NCI-H187 (cell line): ENCODE measurements at places on chromosomes 11 and 22.

DNA sequence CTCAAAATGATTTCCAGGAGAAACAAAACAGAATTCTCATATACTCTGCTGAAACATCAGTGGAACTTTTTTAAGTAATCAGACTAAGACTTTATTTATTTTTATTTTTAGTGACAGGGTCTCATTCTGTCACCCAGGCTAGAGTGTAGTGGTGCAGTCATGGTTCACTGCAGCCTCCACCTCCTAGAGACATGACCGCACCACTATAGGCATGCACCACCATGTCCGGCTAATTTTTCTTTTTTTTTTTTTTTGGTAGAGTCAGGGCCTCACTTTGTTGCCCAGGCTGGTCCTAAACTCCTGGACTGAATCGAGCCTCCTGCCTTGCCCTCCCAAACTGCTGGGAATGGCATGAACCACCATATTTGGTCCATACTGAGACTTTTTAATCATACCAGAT lies 42.9 kb downstream of the PRDM10 start:
- no peak for DNase-seq

DNA sequence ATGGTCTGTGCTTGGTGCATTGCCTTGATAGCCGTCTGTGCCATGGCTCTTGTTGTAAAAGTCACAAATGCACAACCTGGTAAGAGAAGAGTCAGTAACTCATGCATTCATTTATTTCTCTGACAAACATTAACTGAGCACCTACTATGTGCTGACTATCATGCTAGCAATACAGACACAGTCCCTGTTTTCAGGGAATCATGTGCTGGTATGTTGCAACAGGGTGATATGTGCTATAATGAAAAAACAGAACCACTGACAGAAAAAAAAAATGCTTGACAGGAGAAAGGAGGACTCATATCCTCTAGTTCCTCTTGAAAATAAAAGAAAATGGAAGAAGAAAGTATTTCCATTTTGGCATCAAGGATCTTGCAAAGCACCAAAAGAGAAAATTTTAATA lies 34.5 kb upstream of the RAPSN start:
- no peak for DNase-seq

- no peak for DNase-seq
These were observed 7.7 kb downstream of the YWHAH start for GRCh38 chr22:31952094-31952401.

DNA sequence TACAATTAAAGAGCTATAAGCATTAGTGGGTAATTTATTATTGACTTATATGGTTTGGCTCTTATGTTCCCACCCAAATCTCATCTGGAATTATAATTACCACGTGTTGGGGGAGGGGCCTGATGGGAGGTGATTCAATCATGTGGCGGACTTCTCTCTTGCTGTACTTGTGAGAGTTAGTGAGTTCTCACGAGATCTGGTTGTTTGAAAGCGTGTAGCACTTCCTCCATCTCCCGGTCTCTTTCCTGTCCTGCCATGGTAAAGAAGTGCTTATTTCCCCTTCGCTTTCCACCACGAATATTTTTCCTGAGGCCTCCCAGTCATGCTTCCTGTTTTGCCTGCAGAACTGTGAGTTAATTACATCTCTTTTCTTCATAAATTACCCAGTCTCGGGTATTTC lies 28.1 kb upstream of the CHORDC1 start:
- DNase-seq: no peak

DNA sequence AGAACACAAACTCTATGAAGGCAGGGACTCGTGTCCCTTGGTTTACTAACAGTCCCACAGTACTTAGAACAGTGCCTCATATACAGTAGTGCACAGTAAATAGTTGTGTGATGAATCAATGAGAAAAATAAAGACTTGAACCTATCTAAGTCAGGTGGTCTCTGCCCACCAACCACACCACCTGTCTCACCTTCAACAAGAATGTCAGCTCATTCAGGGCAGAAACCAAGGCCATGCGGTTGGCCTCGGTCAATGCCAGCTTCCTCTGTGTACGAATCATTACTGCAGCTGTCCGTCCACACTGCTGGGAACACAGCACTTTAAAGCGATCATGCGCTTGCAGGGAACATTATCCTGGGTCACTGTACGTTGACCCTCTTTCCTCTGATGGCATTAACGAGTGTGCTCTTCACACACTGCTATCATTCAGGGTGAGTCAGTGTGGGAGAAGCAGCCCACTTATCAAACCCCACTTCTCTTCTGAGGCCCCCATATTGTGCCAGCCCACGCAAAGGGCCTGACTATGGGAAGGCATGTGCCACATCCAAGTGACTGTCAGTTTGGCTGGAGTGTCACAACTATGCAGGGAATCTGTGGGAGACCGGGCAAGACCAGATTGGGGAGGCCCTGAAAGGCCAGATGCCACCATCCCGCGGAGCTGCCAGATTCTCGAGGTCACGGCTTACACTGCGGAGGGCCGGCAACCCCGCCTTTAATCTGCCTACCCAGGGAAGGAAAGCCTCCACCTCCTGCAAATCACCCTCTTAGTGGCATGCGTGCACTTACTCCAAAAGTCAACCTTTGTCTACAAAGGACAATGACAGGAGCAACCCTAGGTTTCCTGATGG lies 36.1 kb downstream of the LARGE1 start:
- no peak for DNase-seq

DNA sequence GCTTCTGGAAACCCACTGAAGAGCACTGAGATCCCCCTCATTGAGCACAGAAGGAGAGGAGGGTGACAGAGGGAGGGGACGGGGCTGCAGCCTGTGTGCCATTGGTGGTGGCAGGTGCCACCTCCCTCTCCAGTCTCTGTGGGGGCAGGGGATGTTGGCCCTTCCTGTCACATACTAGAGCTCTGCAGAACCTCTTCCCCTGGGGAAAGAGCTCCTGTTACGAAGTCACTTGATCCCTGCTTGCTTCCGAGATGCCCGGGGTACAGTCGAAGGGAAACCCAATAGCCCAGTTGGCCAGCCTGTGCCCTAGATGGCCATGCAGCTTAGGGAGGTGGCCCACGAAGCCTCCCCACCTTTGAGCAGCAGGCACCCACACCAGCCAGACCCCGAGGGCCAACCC lies 29.4 kb downstream of the DAGLA start:
- DNase-seq: no peak

DNA sequence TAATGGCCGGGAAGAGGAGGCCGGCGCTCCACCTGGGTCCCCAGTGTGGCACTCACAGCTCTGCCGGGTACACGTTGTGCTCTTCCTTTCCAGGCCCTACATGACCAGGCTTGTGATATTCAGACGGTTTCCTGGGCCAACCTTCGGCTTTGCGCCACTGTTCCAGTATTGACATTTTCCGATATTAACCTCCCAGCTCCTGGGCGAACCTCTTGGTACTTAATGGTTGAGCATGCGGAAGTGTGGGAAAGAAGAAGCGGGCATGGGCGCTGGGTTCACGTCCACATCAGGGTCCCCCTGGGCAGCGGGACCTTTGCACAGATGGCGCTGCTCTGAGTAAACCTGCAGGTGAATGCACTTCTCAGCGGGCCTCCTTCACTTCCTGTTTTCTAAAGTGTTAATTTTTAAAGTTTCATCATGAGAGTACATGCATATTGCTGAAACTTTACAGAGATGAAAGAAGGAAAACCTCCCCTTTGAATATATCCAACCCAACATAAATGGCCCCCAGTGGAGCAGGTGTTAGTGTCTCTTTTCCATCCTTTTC lies 286.7 kb downstream of the TBC1D22A start:
- no peak for DNase-seq

DNA sequence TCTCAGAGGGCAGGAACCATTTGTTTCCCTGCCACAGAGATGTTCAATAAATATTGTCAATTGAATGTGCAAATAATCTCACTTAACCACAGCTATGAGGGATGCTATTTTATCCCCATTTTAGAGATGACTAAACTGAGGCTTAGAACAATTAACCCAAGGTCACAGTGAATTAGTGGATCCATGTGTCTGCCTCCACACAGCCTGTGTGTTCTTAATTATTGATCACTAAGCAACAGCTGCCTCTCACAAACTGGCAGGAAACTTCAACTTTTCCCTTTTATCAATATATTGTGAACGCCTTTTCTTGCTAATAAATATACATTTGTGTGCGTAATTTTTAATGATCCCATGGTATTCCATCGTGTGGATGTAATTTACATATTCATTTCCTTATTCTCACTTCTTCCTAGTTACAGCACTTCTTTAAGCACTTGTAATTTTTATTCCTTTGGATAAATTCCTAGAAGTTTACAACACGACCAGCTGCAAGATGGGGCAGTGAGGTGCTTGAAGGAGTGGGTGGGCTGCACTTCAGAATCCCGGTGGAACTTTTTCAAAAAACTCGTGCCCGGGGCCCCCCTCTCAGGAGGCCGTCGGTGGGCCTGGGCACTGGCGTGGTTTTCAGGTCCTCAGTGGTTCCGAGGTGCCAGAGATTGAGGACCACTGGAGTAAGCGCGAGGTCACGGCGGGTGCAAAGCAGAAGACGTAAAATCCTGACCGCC lies 915 bp upstream of the SREBF2 start:
- DNase-seq: no peak

DNA sequence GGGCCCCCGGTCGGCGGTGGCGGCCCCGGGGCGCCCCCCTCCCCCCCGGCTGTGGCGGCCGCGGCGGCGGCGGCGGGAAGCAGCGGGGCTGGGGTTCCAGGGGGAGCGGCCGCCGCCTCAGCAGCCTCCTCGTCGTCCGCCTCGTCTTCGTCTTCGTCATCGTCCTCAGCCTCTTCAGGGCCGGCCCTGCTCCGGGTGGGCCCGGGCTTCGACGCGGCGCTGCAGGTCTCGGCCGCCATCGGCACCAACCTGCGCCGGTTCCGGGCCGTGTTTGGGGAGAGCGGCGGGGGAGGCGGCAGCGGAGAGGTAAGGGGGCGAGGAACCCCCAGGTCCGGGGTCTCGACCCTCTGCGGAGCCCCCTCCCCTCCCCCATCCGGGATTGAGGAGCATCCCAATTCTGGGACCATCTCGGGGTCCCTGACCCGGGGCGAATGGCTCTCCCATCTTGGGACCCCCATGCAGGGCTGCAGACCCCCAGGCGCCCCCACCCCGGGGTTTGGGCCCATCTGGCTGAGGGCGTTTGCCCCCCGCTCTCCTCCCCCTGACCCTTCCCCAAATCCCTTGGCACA lies 431 bp downstream of the KMT2A start:
- no peak for DNase-seq

DNA sequence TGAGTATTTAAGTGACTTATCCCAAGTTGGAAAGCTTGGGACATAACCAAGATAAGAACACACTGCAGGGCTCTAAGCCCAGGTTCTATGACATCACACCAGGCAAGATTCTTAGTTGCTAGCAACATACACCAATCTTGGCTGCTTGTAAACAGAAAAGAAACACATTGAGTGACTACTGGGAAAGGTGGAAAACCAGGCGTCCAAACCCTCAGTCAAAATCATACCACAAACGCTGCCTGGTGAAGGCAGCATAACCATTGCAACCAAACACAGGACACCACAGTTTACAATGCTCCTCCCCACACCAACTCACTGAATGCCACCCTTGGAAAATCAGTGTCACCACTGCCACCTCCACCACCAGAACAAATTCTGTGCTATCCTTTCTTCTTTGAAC lies 379.9 kb downstream of the TTC28 start:
- DNase-seq: no peak

DNA sequence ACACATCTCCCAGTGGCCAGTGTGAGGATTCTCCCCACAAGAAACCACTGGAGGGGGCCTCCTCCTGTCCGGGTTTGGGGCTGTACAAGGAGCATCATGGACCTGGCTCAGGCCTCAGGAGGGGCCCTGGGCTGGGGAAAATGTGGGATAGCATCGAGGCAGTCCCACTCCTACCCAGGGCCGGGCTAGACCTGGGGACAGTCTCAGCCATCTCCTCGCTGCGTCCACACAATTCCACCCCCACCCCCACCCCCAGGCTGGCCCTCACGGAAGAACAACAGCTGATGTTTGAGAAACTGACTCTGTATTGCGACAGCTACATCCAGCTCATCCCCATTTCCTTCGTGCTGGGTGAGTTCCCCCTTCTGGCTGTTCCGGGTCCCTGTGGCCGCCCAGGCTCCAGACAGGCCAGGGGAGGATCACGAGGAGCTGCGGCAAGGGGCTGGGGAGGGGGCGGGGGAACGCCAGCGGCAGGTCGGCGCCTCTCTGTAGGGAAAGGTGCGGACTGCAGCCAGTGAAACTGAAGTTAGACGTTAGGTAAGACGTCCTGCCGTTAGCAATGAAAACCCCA lies 4.8 kb downstream of the BEST1 start:
- no peak for DNase-seq

DNA sequence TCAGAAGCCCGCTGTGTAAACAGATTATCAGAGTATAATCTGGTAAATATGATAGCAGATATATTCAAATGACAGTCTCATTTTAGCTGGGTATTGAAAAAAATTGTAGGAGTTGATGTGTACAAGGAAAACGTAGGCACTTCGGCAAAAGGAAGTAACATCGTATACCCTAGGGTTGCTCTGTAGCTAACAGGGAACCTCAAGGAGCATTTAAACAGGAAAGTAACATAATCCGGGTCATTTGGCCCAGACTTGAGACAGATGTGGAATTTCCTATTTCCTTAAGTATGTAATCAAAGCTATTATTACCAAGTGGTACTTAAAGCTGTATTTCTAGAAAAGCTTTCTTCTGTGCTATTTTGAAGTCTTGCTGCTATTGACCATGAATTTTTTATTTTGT lies 215.6 kb downstream of the DDX10 start:
- DNase-seq: no peak

GRCh38 chr11:62804310-62805075 lies 747 bp downstream of the NXF1 start:
- DNase-seq: no peak

GRCh38 chr11:119352857-119353260 lies 6.4 kb upstream of the MFRP start:
- no peak for DNase-seq

GRCh38 chr11:125337836-125338834 lies 157.9 kb downstream of the FEZ1 start:
- no peak for DNase-seq

DNA sequence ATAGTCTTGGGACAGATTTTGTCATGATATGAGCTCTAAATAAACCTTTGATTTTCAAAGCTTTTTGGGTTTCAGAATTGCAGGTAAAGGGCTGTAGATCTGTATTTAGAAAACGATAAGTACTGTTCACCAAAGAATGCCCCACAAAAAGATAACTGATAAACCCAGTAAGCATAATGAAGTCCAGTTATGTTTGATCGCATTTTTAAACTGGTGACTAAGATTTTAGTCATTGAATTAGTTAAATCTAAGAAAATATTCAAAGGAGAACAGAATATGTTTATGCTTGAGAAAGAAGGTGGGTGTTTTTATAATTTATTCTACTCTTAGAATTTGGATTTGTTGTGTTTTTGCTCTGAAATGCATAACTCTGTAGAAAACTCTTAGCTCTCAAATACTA lies 11.6 kb downstream of the DEPDC7 start:
- no peak for DNase-seq

DNA sequence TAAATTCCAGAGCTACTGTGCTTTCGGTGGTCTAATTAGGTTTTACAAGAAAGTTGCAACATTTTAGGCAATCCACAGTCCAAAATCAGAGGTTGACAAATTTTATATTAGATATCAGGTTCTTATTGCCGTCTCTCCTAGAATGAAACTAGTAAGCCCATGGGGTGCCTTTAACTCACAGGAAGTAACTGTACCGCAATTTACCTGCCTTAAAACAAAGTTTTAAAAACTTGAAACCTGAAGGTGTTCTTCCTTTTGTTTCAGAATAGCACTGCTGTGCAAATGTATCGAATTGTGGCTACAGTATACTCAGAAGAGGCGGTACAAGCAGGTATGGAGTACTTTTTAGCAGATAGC lies 77.2 kb downstream of the PISD start:
- no peak for DNase-seq

- no peak for DNase-seq
These were observed 9.9 kb upstream of the NDUFS8 start for GRCh38 chr11:68020575-68020974.

- no peak for DNase-seq
These were observed 5.0 kb downstream of the FADS1 start for GRCh38 chr11:61811831-61812230.
